ENCODE measurements at places on chromosomes 3 and 15. TPM values are rescaled to one million over a fixed set of nuclear protein-coding genes. Genes with fewer than 3 reads are reported as not detected.

Gene SYNPR
- not detected for total RNA-seq

DNA sequence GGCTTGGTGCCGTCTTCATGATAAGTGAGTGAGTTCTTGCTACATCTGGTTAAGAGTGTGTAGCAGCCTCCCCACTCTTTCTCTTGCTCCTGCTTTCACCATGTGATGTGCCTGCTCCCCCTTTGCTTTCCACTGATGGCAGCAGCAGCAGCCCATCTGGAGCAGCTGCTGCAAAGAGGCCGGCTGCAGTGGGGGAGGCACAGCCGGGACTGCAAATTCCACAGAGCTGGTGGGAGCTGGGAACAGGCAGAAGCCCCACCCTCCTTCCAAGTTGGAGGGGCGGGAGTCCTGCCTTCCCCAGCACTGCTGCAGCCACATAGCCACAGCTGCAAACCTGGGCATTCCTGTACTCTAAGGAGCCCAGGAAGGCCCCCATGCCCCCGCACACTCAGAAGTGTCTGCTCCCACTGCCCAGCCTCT lies 62.8 kb upstream of the IMPG2 start:
- H3K36me3 ChIP-seq: no peaks in the 10 kb centered on the region
- H3K4me3 ChIP-seq: no peak overlapping the region
- H3K4me1 ChIP-seq: peaks cover 27% of the 10 kb centered on the region
- no peak for DNase-seq

GRCh38 chr3:110479731-110480130 lies 591.9 kb upstream of the NECTIN3 start:
- DNase-seq: no peak
- H3K36me3 ChIP-seq: no peaks in the 10 kb centered on the region
- no peaks in the 10 kb centered on the region for H3K27me3 ChIP-seq
- H3K27ac ChIP-seq: no peak overlapping the region
- H3K4me3 ChIP-seq: no peak overlapping the region
- no peaks in the 10 kb centered on the region for H3K4me1 ChIP-seq

- no peaks in the 10 kb centered on the region for H3K4me1 ChIP-seq
- no peak overlapping the region for H3K27ac ChIP-seq
- H3K27me3 ChIP-seq: no peaks in the 10 kb centered on the region
Measured at GRCh38 chr3:107344722-107345121, 32.5 kb upstream of the CCDC54 start.

All from esophagus muscularis mucosa (tissue), 4 donors.